ENCODE measurements at places on chromosomes 3 and 15.
A peak's percentile ranks its signal among the peaks of the same experiment; 100 is the strongest.

DNA sequence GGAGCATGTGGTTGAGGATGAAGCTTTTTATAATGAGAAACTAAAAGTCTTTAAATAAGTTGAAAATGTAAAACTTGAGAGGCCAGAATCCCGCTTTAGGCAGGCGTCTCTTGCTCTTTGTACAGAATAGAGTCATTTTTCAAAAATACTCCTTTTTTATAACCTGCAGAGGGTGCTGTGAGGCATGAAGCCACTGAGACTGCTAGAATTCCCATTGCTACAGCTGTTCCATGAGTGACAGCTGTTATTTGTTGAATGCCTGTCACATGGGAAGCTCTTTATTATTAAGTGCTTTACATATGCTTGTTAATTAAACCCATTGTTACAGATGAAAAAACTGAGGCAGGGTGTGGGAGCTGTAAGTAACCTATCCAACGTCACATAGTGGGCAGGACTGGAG, 18.5 kb downstream of the MINAR1 start:
- DNase-seq = no peak

GRCh38 chr3:150697646-150698045, 6.1 kb downstream of the ERICH6 start:
- DNase-seq = no peak

GRCh38 chr3:129824926-129825541, 68.5 kb downstream of the TMCC1 start:
- peak; percentile 49 for DNase-seq

GRCh38 chr3:192795021-192795420, 67.7 kb upstream of the FGF12 start:
- DNase-seq = peak; percentile 17

DNA sequence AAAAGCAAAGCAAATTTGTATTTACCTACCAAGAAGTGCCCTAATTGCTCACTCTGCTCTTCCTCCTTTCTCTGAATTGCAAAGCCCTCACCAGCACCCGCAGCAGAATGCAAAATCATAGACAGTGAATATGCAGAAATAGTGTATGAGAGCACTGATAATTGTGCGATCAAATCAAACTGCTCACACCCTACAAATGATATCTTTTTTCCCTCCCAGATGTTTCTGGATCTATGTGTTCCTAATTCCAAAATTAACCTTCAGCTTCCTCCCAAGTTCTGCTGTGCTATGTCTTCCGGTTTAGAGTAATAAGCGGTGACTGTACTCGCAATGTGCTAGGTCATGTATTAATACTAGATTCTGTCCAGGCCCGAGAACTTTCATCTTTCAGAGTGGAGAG, 3.4 kb downstream of the GHSR start:
- no peak for DNase-seq

GRCh38 chr15:92616621-92617548, 38.7 kb downstream of the FAM174B start:
- DNase-seq = no peak

DNA sequence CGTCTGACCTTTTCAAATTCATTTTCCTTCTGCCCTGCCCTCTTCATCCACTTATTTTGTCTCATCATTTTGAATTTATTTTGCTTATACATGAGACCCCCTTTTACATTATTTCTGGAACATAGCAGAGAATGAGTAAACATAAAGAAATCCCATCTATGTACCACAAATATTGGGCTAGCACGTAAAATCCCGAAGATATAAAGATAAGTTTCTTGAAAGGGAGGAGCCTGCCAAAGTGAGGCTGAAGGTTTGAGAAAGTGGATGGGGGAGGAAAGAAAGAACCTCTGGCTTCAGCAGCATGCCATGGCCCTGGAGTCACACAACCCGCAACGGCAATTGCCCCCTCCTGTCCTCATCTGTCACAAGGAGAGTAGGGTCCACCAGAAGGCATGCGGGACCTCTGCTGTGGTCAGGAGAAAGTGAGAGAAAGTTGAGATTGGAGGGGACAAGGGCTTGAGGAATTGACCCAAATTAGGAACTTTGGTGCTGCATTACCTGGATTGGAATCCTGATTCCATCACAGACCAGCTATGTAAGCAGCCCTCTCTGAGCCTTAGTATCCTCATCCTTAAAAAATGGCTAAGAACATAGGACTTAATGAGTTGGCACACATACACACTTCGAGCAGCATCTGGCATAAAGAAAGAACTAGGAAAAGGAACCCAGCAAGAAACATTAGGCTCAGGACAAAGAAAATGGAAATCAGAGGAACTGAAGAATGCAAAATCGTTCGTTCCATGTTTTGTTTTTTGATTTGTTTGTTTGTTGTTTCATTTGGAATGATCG, 53.7 kb upstream of the GYG1 start:
- no peak for DNase-seq
